ENCODE measurements at places on chromosomes 2 and 18.

DNA sequence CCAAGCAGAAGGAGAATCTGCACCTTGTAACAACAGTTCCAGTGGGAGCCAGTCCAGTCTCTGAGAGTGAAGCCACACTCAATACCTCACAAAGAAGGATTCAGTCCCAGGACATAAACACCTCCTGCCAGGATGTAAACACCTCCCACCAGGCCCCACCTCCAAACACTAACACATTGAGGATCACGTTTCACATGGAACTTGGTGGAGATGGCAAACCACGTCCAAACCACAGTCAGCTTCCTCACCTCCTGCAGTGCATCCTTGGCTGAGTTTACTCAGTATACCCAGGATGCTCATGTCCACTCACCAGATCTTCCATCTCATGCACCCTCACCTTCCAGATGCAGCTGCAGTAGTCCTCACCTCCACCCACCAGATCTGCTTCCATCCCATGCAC lies 37.8 kb upstream of the TMEM18 start:
- no peak for DNase-seq

- peak; percentile 86 for DNase-seq
These were observed 3.5 kb downstream of the CDK5R2 start for GRCh38 chr2:218962859-218963492.

DNA sequence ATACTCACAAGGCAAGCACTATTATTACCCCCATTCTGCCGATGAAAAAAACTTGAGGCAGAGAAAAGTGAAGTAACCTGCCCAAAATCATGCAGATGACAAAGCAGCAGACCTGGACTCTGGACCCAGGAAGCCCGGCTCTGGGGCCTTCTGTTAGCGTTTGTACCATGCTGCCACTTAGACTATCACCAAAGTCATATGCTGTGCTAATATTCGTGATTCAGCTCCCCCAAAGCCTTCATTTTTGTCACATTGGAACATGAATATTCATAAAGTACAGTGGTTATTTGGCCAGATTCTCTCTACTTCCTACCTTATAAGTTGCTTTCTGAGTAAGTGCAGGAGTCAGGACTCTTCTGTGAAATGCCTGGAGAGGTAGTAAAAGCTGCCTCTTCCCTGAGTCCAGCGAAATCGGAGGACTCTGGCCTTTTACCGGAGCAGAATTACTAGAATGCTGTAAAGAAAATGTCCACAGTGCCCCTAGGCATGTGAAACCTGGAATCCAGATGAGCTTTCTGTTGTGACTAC lies 86.7 kb downstream of the FTCDNL1 start:
- DNase-seq, result no peak

DNA sequence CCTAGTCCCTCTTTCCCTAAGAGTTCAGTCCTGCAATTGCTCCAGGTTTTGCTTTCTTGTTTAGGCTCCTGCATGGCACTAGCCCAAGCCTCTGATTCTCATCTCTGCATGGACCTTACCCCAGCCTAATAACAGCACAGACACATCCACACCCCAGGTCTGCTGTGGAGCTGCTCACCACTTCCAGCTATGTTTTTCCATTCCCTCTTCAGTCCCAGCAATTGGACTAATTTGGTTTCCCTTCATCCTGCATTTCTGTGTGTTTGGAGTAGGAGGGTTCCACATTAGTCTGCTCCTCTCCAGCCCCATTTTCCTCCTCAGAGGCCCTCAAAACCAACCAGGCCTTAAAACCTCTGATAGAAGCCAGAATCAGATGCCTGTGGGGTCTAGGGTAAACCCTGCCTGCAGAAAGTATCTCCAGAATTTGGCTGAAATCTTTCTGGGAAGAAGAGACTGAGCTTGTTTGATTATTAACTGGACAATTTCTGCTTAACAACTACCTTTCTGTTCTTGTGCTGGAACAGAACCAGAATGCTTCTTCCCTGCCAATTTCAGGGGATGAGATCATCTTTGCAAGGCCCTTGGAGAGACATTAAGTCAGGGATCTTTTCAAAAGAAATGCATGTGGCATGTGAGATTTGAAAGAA lies 95.9 kb downstream of the GFPT1 start:
- DNase-seq, result no peak

DNA sequence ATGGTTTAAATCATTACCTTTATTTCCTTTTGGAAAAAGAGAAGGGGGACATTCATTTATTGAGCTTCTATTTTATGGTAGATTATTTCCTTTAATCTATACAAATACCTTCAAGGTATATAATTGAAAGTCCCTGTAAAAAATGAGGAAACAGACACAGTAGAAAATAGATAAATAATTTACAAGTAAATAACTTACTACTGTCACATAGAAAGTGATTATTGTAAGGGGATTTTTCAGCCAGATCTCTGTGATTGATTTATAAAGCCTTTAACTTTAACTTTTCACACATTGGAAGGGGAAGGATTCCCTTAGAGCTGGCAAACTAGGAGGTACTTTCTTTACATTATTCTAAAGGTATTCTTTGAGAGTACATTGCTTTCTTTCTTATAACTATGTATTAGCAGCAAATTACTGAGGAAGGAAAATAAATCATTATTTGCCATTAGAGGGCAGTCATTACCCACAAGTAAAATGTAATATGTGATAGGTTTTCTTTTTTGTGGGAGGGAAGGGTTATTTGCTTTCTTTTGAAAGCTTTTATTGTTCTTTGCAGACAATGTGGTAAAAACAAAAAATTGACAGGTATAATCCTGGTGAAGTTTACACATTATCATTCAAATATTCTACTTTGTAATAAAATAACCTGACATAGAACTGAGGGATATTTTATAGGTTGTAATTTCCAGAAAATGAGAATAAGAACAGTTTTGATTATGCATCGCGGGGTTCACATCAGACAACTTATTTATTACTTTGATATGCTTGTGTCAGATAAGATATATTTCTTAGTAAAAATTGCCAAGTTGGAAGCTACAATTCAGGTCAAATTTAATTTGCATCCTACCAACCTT lies 24.8 kb upstream of the RPE start:
- DNase-seq, result peak; percentile 22

GRCh38 chr18:65748321-65748720 lies 2.5 kb upstream of the CDH7 start:
- no peak for DNase-seq

GRCh38 chr2:116510117-116510671 lies 1304.3 kb upstream of the DDX18 start:
- peak; percentile 10 for DNase-seq

Measured in SK-N-SH (cell line).